Activated CD4-positive, alpha-beta T cell treated with anti-CD3 and anti-CD28 coated beads for 4 hours (primary cell): ENCODE measurements at places on chromosomes 11 and 22.

GRCh38 chr22:32987081-32987631, 71.0 kb downstream of the SYN3 start:
- DNase-seq: no peak

DNA sequence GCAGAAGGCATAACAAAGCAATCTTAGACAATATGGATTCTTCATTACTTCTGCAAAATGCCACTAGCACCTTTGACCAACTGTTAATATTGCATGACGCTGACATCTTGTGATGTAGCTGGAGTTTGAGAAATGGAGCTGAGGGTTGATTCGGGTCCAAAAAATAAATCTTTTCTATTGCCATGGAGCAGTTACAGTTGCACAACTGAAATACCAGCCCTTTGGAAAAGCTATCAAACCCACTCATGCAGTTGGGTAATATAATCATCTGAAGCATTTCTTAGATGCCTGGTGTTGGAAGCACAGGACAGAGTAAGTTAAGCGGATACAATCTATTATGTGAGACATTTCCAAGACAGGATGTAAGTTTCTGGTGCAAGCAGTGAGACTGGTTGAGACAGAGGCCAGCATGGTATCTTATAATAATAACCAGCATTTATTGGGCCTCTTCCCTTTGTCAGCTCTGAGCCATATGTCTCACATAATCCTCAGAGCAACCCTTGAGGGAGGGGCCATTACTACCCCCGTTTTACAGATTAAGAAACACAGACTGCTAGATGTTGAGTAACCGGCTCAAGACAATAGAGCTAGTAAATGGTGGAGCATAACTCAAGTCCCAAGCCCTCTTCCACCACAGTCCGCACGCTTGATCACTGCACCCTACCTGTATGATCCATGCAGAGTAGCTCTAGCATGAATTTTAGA, 74.9 kb upstream of the CAPRIN1 start:
- no peak for DNase-seq

- no peak for DNase-seq
These were observed 34.9 kb downstream of the CD44 start for GRCh38 chr11:35173616-35174566.

GRCh38 chr22:40007853-40008710, 13.3 kb downstream of the FAM83F start:
- DNase-seq: no peak

- DNase-seq: no peak
These were observed 17.3 kb upstream of the TP53I11 start for GRCh38 chr11:44967930-44968496.

- no peak for DNase-seq
These were observed 739.8 kb downstream of the OPCML start for GRCh38 chr11:132792341-132793140.

GRCh38 chr11:128146926-128147605, 440.3 kb downstream of the ETS1 start:
- no peak for DNase-seq
